ENCODE measurements at places on chromosomes 6 and 20. TPM values are rescaled to one million over a fixed set of nuclear protein-coding genes. Genes with fewer than 3 reads are reported as not detected.
A peak's percentile ranks its signal among the peaks of the same experiment; 100 is the strongest.

The ADTRP gene
- total RNA-seq, result 10.6 TPM

DNA sequence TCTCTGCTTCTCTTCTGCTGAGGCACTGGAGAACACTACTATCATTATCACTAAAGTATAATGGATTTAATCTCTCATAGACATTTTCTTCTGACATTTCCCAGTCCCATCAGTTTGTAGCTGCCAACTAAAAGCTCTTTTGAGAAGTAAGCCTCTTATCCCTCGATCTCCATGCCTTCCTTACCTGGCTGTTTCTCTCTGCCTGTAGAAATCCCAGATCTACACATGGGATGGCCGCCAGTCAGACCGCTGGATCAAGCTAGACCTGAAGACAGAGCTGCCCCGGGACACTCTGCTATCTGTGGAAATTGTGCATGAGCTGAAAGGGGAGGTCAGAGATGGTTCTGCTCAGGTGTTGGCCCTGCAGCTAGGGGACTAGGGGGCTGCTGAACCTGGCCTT is 25.4 kb downstream of the CCDC167 start:
- no peaks in the 10 kb centered on the region for H3K27me3 ChIP-seq
- peaks cover 36% of the 10 kb centered on the region for H3K36me3 ChIP-seq
- no peaks in the 10 kb centered on the region for H3K4me1 ChIP-seq
- H3K27ac ChIP-seq, result no peak overlapping the region
- no peak for DNase-seq
- no peak overlapping the region for H3K4me3 ChIP-seq

The CEP43 gene
- 18.8 TPM for total RNA-seq

DNA sequence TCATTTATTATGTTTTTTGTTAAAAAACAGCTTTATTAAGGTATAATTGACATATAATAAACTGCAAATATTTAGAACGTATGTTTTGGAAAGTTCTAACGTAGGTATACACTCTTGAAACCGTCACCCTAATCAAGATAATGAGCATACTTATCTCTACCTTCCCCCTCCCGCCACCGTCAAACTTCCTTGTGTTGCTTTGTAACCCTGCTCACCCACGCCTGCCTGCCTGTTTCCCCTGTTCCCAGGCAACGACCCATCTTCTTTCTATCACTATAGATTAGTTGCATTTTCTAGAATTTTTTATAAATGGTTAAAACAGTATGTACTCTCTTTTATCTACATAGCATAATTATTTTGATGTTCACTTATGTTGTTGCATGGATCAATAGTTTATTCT is 33.5 kb upstream of the GCLC start:
- no peak for DNase-seq
- H3K4me3 ChIP-seq, result no peak overlapping the region
- no peaks in the 10 kb centered on the region for H3K4me1 ChIP-seq
- peaks cover 4% of the 10 kb centered on the region for H3K27me3 ChIP-seq
- H3K27ac ChIP-seq, result no peak overlapping the region

GRCh38 chr6:118280210-118280609 is 267.9 kb upstream of the PLN start:
- H3K27me3 ChIP-seq, result peaks cover 18% of the 10 kb centered on the region
- no peaks in the 10 kb centered on the region for H3K36me3 ChIP-seq
- no peaks in the 10 kb centered on the region for H3K4me1 ChIP-seq
- no peak for DNase-seq
- H3K27ac ChIP-seq, result no peak overlapping the region

The LIME1 gene
- 12.1 TPM for total RNA-seq

DNA sequence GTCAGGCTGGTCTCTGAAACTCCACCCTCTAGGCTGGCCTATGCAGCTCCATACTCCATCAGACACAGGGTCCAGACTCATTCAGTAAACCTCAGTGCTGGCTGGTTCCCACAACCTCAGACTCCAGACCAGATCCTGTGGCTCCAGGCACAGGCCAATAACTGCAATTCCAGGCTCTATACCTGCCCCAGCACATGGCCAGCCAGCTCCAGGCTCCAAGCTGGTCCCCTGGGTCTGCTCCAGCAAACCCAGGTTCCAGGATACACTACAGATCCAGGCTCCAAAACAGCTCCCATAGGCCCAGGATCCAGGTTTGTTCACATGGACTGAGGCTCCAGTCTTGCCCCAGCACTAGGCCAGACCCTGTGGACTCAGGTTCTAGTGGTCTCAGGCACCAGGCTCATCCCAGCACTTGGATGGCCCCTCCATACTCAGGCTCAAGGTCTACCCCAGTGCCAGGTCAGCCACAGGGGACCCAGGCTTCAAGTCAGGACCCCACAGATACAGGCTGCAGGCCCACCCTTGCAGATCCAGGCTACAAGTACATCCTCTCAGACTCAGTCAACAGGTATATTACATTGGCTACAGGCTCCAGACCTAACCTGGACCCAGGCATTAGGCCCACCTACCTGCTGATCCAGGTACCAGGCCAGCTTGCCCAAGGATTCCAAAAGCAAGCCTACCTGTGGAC is 117.6 kb upstream of the TMEM170B start:
- H3K27ac ChIP-seq, result no peak overlapping the region
- H3K4me3 ChIP-seq, result no peak overlapping the region
- no peak for DNase-seq
- peaks cover 6% of the 10 kb centered on the region for H3K36me3 ChIP-seq
- H3K27me3 ChIP-seq, result no peaks in the 10 kb centered on the region
- H3K4me1 ChIP-seq, result peaks cover 74% of the 10 kb centered on the region

DNA sequence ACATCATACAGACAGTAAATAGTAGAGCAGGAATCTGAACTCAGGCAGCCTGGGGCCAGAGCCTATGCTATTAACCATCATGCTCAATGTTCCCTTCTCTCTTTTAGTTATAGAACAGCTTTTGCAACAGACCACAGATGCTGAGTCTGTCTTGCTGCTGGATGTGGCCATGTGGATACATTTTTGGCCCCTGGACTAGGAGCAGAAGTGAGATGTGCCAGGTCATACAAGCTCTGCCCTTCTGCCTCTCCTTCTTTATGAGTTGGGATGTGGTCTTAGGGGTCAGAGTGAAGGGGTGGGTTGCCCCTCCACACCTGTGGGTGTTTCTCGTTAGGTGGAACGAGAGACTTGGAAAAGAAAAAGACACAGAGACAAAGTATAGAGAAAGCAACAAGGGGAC is 14.6 kb upstream of the AARS2 start:
- H3K27me3 ChIP-seq, result peaks cover 34% of the 10 kb centered on the region
- no peak overlapping the region for H3K4me3 ChIP-seq
- no peak overlapping the region for H3K27ac ChIP-seq
- no peak for DNase-seq
- H3K36me3 ChIP-seq, result no peaks in the 10 kb centered on the region

The PCK1 gene
- total RNA-seq, result not detected

DNA sequence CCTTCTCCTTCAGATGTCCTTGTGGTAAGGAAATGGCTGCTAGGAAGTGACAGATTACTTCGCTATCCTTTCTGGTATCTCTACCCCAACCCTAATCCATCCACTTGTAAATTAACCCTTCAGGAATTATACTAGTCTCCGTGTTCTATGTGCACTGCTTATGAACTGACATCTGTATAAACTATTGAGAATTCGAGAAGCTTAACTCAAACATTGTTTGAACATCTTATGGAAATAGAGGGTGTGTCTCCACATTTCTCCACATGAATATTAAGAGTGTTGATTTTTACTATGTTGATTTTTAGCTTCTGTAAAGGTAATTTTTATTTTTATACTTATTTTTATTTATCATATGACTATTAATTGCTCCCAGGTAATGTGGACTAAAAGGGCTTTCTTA is 457.6 kb upstream of the ZNF337 start:
- H3K27me3 ChIP-seq, result no peaks in the 10 kb centered on the region
- DNase-seq, result no peak
- no peaks in the 10 kb centered on the region for H3K36me3 ChIP-seq
- no peaks in the 10 kb centered on the region for H3K4me1 ChIP-seq

DNA sequence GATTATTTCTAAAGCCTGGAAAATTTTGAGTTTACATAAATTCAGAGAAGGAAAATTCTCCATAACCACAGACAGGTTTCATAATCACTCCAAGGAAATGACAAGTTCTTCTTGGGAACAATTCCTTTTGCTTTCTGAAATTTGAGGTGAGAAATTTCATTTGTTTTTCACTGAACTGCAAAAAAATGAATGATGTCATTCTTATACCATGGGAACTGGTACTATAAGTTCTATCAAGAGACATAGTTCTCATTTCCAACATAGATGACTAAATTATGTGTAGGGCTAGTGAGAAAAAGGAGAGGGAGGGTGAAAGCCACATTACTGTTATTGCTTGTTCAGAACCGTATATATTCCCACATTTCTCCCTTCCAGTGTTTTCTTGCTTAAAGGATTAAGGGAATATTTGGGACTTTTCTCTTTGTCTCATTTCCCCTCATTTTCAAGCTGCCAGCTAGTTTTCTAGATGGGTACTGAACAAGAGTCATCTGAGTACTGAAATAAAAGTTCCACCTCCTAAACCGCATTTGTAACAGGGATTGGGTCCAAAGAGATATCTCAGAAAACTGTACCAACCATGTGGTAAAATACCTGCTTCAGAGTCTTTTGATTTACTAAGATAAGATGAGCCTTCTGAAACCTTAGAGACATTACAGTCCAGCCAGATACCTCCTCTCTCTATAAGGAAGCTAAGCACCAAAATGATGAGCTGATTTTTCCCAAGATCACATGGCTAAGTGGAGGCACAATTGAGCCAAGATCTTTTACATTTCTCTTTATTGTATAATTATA is 144.3 kb upstream of the PRDM1 start:
- no peak overlapping the region for H3K27ac ChIP-seq
- peaks cover 7% of the 10 kb centered on the region for H3K36me3 ChIP-seq
- H3K27me3 ChIP-seq, result peaks cover 12% of the 10 kb centered on the region
- DNase-seq, result no peak
- H3K4me1 ChIP-seq, result peaks cover 30% of the 10 kb centered on the region

- no peak overlapping the region for H3K27ac ChIP-seq
- no peaks in the 10 kb centered on the region for H3K4me1 ChIP-seq
- no peak for DNase-seq
Measured at GRCh38 chr6:113315165-113315564, 542.0 kb upstream of the MARCKS start.

- no peak for DNase-seq
- H3K4me3 ChIP-seq, result no peak overlapping the region
- peaks cover 2% of the 10 kb centered on the region for H3K36me3 ChIP-seq
- H3K4me1 ChIP-seq, result peaks cover 20% of the 10 kb centered on the region
- peak overlapping the region; percentile 22 for H3K27ac ChIP-seq
Measured at GRCh38 chr6:7911345-7911725, 747 bp upstream of the TXNDC5 start.

- H3K4me3 ChIP-seq, result no peak overlapping the region
- DNase-seq, result no peak
- no peaks in the 10 kb centered on the region for H3K36me3 ChIP-seq
- no peaks in the 10 kb centered on the region for H3K27me3 ChIP-seq
- no peak overlapping the region for H3K27ac ChIP-seq
- H3K4me1 ChIP-seq, result no peaks in the 10 kb centered on the region
Measured at GRCh38 chr20:11849976-11850670, 67.6 kb upstream of the BTBD3 start.

The CAGE1 gene
- total RNA-seq, result 0.13 TPM

- H3K27me3 ChIP-seq, result no peaks in the 10 kb centered on the region
- H3K27ac ChIP-seq, result no peak overlapping the region
- H3K4me1 ChIP-seq, result peaks cover 35% of the 10 kb centered on the region
- H3K36me3 ChIP-seq, result peaks cover 21% of the 10 kb centered on the region
- H3K4me3 ChIP-seq, result no peak overlapping the region
- DNase-seq, result no peak
Measured at GRCh38 chr6:36098920-36099647, 31.2 kb upstream of the MAPK13 start.

DNA sequence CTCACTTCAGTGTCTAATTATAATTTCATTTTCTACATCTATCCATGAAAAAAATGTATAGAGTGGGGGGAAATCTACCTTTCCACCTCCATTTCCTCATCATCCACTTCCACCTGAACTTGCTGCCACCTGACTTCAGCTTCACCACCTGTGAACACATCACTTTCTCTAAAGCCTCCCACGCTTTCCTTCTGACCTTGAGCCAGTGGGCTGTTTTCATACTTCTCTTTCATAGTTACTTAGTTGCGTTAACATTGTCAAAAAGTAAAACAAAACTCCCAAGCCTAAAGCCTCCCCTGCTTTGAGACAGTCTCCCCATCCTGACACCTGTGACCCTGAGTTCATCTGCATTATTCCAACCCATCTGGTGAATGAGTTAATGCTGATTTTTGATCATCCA is 47.3 kb downstream of the KLHL31 start:
- no peak overlapping the region for H3K4me3 ChIP-seq
- no peaks in the 10 kb centered on the region for H3K36me3 ChIP-seq
- peaks cover 4% of the 10 kb centered on the region for H3K4me1 ChIP-seq
- no peak overlapping the region for H3K27ac ChIP-seq

- DNase-seq, result no peak
- H3K27me3 ChIP-seq, result peaks cover 14% of the 10 kb centered on the region
- H3K36me3 ChIP-seq, result no peaks in the 10 kb centered on the region
- no peak overlapping the region for H3K4me3 ChIP-seq
- H3K4me1 ChIP-seq, result no peaks in the 10 kb centered on the region
- H3K27ac ChIP-seq, result no peak overlapping the region
Measured at GRCh38 chr20:44419131-44419844, 56.4 kb upstream of the TTPAL start.

The IL17A gene
- not detected for total RNA-seq

DNA sequence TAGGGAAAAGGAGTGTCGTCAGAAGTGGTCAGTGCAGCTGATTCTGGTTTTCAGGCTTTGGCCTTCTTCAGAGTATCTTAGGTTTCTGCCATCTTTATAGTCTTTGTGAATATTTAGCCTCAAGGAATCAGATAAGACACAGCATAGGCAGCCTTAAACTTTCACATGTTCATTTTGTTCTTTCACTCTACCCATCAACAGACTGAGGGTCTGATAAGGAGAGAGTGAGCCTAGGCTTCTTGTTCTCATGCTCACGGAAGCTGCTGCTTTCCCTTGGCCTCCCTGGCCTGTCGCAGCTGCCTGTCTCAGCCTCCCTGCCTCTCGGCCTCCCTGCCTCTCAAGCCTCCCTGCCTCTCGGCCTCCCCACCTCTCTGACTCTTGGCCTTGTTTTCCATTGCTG is 20.1 kb downstream of the RTF2 start:
- no peak for DNase-seq
- no peak overlapping the region for H3K4me3 ChIP-seq
- peaks cover 22% of the 10 kb centered on the region for H3K4me1 ChIP-seq
- H3K27ac ChIP-seq, result no peak overlapping the region
- H3K36me3 ChIP-seq, result peaks cover 53% of the 10 kb centered on the region

GRCh38 chr20:32447136-32448027 is 89.3 kb downstream of the ASXL1 start:
- peaks cover 17% of the 10 kb centered on the region for H3K36me3 ChIP-seq
- H3K4me1 ChIP-seq, result peaks cover 14% of the 10 kb centered on the region
- DNase-seq, result no peak
- H3K27me3 ChIP-seq, result no peaks in the 10 kb centered on the region

GRCh38 chr20:45111799-45112471 is 3.0 kb downstream of the WFDC5 start:
- no peaks in the 10 kb centered on the region for H3K4me1 ChIP-seq
- no peak for DNase-seq
- H3K27me3 ChIP-seq, result peaks cover 4% of the 10 kb centered on the region
- H3K4me3 ChIP-seq, result no peak overlapping the region
- H3K36me3 ChIP-seq, result no peaks in the 10 kb centered on the region
- no peak overlapping the region for H3K27ac ChIP-seq
